ENCODE measurements at places on chromosomes 16 and 17.

- DNase-seq = no peak
Observed at GRCh38 chr16:8957063-8957397, 6.7 kb downstream of the USP7 start.

DNA sequence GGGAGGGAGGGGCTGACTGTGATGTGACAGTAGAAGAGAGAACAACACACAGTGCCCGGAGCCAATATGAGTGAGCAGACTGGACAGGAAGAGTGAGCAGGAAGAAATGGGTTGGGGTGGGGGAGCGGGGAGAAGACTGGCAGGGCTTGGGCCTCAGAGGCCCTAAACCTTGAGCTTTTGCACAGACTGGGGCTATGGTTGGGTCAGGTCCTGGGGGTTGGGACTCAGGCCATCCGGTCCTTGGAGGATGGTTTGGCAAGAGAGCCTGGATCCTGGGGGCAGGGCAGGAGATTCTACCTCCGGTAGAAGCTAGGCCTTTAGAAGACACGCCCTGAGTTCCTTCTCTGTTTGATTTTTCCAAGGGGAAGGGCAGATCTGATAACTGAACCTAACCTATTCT is 1.1 kb downstream of the CAMTA2 start:
- DNase-seq = peak; percentile 55

DNA sequence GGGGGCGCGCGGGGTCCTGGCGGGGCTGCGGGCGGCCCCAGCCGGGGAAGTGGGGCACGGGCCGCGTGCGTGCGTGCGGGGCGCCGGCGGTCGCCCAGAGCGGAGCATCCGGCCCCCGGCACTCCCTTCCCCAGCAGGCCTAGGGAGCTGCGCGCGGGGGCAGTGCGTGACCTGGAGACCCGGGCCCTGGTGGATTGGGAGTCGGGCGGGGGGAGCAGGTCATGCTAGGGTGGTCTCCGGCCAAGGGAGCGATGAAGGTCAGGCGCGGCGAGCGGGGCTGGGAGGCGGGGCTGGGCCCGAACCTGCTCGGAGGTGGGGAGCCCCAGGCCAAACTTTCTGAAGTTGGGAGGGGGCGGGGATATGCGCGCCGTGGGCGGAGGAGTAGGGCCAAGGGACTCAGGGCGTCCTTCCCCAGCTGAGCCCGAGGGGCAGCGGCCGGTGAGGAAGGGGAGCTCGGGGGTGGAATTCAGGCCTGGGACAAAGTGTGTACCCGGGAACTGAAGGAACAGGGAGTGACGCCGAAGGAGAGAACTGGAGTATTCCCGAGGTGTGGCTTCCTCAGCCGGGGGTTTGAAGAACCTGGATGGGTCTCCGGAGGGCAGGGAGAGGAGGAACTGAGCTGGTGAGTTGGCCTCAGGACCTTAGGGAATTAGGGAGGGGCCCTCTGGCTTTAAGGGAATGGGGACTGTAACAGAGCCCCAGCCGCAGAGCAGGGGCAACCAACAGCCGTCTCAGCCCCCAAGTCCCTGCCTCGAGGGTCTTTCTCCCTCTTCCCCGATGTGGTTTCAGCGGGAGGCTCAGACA is 589 bp downstream of the XYLT2 start:
- DNase-seq = peak; percentile 38

DNA sequence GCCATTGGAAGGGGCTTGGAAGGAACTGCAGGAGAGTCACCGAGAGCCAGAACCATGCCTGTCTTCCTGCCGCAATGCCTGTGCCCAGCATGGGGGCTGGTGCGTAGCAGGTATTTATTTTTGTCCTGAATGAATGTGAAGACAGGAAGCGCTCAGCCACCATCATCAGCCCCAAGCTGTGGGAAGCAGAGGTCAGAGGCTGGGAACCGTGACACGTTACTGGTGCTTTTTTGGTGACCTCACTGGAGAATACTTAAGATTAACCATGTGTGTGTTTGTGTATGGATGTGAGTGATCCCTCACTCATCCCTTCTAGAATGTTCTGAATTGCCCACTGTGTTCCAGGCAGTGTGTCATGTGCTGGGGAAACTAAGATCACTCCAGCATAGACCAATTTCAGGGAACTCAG is 343.8 kb downstream of the SNX29 start:
- DNase-seq = peak; percentile 87

DNA sequence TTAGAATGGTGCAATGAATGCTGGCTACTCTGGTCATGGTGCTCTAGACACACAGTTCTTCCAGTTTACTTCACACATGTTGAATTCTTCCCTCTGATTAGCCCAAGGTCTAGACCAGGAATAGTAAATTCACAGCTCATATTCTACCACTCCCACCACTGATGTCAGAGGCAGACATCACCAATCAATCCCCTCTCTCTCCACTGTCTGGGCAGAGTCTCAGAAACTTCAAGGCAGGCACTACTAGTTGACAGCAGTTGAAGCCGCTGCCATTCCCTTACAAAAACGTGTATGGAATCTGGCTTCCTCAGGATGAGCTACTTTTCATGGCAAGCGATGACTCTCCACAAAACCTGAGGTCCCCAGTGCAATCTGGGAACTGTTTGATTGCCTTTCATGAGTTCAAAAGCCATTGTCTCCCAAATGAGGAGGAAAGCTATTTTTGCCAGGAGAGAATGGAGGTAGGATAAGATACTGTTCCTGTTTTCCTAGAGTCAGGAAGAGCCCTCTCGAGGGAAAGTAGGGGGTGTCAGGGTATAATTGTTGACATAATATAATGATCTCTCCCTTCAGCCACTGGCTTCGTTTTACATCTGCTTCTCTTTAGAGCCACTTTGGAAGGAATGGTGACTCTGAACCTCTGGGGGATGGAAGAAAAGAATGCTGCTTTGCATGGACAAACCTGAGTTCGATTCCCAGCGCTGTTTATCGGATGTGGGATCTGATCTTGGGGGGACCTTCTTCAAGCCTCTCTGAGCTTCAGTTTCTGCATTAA is 90.0 kb downstream of the FOXL1 start:
- DNase-seq = peak; percentile 85

- peak; percentile 44 for DNase-seq
Observed at GRCh38 chr16:86821895-86822294, 243.5 kb downstream of the FOXL1 start.

DNA sequence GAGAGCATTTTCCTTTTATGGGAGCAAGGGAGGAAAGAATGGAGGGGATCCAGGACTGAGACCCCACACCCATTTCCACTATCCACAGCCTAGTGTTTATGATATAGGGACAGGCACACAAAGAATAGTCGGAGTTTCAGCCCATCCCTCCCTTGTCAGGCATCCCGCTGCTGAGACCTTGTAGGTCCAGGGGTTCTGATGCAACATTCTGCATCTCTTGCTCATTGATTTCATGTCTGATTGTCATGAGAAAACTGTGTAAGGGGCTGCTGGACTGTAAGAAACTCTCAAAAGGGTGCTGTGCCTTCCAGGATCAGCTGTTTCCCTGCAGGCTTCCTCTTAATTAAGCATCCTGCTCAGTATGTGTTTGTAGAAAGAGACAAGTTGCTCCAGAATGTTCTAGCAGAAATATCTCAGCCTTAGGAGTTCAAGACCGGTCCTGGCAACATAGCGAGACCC is 5.3 kb upstream of the POLR3E start:
- DNase-seq = peak; percentile 67

DNA sequence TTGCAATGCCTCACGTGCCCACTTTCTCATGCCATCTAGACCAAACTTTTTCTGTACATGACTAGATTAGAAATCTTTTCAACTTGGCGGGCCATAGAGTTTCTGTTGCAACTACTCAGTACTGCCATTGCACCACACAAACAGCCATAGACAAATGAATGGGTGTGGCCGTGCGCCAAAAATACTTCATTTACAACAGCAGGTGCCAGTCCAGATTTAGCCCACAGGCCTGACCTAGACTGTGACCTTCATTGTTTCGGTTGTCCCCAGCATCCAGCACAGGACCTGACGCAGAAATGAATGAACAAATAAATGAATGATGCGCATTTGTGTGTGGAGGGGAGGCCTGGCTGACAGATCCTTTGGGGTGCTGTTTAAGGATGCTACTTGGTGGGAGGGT is 14.3 kb upstream of the PDK2 start:
- no peak for DNase-seq

DNA sequence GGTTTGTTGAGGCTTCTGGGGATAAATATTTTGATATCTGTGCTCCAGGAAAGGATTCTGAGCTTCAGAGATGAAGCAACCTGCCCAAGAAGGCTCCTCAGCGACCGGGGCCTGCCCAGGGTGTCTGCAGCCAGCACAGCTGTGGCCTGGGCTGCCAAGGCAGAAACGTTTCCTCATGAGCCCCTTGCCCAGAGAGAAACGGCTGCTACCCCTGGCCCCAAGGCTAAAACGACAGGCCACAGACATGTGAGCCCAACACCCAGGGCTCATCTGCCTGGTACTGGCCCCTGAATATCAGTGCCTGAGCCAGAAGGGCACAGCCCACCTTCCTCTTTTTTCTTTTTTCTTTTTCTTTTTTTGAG is 45.4 kb upstream of the RASD1 start:
- DNase-seq = no peak
